Myometrial cell (primary cell): ENCODE measurements at places on chromosomes 1 and 21. TPM values are rescaled to one million over a fixed set of nuclear protein-coding genes. Genes with fewer than 3 reads are reported as not detected.

The PDZK1IP1 gene
- total RNA-seq = not detected in 2 replicates

The LHX8 gene
- not detected in 2 replicates for total RNA-seq

The CPLANE2 gene
- 6.9 and 17.0 TPM in 2 replicates for total RNA-seq

The LMOD1 gene
- 9.8 and 11.2 TPM in 2 replicates for total RNA-seq

The CELA3B gene
- not detected in 2 replicates for total RNA-seq

The ATP6V1G3 gene
- total RNA-seq = not detected in 2 replicates
